Stimulated activated CD4-positive, alpha-beta T cell treated with anti-CD3 and anti-CD28 coated beads, Interleukin-1b, Interleukin-23, amount 100 ng/mL, for 1 hour (primary cell): ENCODE measurements at places on chromosomes 16 and 17.

- no peak for DNase-seq
Measured at GRCh38 chr16:10577305-10578202, 2.8 kb downstream of the EMP2 start.

DNA sequence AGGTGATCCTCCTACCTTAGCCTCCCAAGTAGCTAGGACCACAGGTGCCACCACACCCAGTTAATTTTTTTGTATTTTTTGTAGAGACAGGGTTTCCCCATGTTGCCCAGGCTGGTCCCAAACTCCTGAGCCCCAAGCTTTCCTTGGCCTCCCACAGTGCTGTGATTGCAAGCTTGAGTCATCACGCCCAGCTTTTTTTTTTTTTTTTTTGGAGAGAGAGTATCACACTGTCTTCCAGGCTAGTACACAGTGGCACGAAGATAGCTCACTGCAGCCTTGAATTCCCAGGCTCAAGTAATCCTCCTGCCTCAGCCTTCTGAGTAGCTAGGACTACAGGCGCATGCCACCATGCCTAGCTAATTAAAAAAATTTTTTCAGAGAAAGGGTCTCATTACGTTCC lies 27.2 kb downstream of the HEATR9 start:
- DNase-seq = no peak

DNA sequence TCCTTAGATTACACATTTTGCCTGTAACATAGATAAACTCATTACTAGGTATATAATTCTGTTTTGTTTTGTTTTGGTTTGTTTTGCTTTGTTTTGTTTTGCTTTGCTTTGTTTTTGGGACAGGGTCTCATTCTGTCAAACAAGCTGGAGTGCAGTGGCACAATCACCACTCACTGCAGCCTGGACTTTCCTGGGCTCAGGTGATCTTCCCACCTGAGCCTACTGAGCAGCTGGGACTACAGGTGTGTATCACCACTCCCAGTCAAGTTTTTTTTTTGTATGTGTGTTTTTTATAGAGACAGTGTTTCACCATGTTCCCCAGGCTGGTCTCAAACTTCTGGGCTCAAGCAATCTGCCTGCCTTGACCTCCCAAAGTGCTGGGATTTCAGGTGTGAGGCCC lies 1.3 kb upstream of the CCL4L2 start:
- no peak for DNase-seq

DNA sequence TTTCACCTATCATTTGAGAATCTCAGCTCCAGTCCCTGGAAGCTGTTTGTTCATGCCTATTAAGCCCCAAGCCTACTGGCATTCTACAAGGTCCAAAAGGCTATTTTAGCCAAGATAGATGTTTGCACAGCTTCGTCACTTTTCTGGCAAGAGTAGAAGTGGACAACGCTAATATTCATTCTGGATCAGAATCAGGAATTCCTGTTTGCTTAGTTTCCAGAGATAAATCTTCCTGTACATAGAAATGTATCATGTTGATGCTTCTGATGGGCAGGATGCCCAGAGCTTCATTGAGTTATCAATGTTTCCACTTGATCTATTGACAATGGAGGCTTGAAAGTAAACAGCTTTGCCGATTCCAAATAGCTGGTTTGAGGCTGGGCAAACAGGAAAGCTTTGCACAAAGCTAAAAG lies 260.7 kb upstream of the CA10 start:
- DNase-seq = no peak

DNA sequence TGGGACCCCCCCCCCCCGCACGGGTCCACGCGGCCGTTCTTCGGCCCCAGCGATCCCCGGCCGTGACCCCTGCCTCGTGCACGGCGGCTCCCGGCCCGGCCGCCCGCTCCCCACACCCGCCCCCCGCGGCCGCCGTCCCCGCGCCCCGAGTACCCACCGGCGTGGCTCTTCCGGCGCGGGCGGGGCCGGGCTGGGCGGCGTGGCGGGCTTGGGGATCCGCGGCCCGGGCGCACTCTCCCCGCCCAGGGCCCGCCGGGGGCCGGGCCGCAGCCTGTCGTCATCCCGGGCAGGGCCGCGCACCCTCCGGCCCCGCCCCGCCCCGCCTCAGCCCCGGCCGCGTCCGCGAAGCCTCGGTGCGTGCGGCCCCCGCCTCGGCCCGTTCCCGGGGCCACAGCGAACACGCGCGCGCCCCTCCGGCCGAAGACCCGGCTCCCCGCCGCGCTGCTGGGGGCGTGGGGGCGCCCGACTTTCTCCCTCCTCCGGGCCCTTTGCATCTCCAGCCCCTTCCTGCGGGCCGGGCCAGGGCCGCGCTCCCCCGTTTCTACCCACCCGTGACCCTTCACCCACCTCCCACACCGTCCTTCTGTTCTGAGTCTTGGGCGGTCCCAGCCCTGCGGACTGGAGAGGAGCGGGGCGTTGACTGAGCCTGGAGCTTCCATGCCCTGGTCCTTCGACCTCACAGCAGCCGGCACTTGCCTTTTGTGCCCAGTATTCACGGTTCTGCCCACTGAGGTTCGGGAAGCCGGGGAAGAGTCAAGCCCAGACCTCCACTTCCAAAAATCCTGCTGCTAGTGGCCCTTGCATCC lies 840 bp downstream of the MYO1C start:
- DNase-seq = no peak
